ENCODE measurements at places on chromosomes 2 and 18. TPM values are rescaled to one million over a fixed set of nuclear protein-coding genes. Genes with fewer than 3 reads are reported as not detected.

The LYPD6B gene
- total RNA-seq, result 1.3 TPM

DNA sequence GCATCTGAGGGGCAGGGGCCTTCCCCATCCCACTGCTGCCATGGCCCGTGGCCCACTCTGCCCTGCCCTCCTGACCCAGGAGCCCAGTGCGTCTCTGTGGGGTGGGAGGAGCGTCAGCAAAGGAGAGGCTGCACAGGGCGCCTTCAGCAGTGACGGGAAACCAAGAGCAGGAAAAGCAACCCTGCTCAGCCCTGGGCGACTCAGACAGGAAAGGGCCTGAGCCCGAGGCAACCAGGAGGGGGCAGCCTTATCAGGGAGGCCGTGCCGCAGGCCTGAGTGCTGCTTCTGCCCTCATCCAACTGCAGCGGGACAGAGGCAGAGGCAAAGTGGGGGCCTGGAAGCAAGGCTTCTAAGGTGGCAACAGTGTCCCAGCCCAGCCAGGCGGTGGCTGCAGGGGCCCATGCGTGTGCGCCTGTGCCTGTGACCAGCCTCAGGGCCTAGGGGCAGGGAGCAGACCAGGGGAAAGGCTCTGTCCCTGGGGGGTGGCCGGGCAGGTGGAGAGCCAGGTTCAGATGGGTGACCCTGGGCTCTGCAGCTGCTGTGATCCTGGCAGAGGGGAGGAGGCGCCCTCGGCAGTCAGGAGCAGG, 23.3 kb upstream of the ALPI start:
- no peak for DNase-seq

DNA sequence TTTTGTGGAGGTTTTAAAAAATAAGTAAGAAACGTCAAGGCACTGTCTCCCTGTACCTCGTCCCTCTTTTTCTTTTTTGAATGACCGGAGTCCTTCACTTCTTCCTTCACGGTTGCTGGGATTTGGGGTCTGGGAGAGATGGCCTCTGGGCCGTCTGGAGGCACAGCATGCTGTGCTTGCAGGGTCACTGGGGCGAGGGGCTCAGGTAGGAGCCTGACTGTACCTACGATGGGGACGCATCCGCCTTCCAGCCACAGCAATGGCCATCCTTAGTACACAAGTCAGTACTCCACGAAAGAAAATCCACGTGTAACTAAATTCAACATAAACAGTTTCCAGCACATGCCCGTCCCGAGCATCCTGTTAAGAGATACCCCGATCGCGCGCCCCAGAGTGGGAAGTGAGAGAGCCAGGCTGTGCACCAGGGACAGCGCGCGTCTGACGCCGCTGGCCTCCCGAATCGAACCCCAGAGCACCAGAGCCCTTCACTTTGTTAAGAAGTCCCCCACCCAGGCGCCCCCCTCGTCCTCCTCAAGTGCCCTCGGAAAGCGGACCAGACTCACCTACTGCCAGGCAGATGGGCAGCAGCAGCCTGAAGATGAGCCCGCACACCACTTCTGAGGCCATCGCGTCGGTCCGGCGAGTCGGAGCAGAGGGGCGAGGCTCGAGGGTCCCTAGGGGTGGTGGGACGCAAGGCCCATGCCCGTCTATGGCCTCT, 1.2 kb downstream of the PIEZO2 start:
- DNase-seq, result no peak

- DNase-seq, result no peak
Measured at GRCh38 chr2:14675489-14675888, 43.0 kb downstream of the LRATD1 start.

DNA sequence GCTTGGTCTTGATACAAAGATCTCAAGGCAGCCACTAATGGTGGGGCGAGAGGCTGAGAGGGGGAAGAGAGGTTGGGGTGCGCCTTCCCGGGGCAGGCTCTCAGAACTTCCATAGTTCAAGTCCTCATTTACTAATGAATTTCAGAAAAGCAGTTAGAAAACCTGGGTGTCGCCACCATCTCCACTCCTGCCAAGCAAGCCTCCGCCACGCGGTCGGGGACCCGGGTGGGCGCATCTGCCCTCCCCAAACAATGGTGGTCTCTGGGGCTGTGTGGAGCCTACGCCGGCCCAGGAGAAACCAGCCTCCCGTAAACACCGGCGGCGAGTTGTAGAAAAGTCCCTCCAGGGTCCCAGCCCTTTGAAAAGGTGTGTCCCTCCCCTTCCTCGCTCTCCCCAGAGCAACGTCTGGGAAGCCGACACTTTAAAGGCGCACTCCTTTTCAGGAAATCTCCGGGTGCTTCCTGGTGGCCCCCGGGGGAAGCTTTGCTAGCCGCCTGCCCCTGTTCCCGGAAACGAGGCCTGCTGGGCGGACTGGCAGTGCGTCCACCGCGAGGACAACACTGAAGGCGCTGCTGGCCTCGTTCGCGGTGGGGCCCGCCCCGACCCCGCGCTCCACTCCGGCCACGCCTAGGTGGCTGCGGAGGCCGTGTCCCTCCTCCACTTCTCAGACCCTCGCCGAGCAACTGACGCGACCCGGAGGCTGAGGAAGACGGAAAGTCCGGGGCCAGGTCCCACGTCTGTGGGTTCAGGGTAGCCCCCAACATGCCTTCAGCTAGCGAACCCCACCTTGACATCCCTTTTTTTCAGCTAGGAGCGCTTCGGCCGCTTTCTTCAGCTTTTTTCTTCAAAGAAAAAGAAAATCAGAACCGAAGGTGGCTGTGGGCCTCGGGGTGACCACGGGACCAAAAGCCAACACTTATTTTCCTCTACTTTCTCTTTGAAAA, 16.8 kb downstream of the EVX2 start:
- DNase-seq, result no peak

The DNAJC5G gene
- not detected for total RNA-seq

- DNase-seq, result no peak
Measured at GRCh38 chr18:57269756-57270155, 82.6 kb upstream of the ST8SIA3 start.

GRCh38 chr2:194289712-194290346, 1367.2 kb upstream of the SLC39A10 start:
- DNase-seq, result no peak

The CNGA3 gene
- not detected for total RNA-seq

DNA sequence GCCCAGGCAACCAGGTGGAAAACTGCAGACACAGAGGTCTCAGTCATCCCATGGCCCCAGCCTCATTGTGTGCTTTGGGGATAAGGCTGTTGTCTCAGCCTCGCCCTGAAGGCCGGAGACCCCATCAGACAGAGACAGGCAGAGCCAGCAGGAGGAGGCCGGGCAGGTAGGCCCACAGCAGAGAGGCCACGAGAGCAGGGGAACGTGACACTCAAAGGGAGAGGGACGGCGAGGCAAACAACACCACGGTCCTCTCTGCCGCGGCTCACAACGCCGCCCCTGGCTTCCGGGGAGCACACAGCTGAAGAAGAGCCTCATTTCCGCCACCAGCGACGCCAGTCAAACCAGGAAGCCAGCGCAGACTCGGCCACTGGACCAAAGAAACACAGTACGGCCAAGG, 103.3 kb downstream of the ZNF516 start:
- DNase-seq, result no peak

- DNase-seq, result no peak
Measured at GRCh38 chr2:124025171-124025580, at the start of gene CNTNAP5. Gene CNTNAP5, plus strand, starts transcription at chr2:124025287. Its CDS starts 364 bp downstream, at chr2:124025651.

Data from Calu3 (cell line).